Gastroesophageal sphincter (tissue), 4 donors: ENCODE measurements at places on chromosomes 6 and 20.

- no peak for ATAC-seq
Measured at GRCh38 chr6:134651519-134651918, 298.4 kb downstream of the ALDH8A1 start.

DNA sequence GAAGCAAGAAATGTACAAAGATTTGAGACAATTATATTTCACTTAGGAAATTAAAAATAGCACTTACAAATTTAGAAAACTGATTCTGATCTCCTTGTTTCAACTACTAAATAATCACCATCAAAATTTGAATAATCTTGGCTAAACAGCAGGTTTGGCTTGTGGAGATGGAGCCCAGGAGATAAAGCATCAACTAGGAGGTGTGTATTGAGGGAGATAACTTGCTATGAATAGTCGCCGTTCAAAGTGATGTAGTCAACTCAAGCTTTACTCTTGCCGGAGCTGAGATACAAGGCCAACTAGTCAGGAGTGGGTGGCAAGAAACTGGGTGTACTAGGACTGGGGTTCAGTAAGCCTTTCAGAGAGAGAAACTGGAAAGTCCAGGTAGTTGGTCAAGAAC is 117.7 kb downstream of the TRMT11 start:
- ATAC-seq, result no peak

DNA sequence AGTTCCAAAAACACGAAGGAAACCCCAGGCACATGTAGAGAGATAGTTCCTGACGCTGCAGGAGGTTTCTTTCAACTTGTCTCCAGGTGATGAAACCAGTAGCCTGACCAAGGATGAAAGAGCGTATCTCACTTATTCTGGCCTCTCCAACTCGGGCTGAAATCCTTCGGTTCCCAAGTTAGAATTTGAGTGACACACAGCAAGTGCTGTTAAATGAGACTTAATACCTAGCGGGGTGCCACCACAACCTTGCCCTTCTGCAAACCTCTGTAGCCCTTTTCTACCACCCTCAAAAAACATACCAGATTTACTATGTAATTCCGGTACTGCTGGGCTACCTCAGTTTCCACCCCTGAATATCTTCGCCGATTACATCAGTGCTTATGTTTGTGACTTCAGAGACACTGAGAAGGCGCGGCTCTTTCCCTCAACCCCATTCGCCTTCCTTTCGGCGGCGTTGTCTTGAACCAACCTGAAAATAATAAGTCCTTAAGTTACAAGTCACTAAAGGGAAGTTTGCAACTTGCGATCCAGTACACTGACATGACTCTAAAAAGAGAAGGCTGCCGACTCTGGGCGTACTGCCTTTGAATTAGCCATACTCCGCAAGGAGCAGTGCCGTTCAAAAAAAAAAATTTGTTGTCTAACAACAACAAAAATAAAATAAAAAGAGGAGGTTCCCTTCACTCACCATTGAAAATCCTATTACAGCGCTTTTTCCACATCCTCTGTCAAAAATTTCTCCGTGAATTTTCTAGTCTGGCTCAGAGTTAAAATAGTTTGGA is 194.9 kb upstream of the ZNF184 start:
- no peak for ATAC-seq

DNA sequence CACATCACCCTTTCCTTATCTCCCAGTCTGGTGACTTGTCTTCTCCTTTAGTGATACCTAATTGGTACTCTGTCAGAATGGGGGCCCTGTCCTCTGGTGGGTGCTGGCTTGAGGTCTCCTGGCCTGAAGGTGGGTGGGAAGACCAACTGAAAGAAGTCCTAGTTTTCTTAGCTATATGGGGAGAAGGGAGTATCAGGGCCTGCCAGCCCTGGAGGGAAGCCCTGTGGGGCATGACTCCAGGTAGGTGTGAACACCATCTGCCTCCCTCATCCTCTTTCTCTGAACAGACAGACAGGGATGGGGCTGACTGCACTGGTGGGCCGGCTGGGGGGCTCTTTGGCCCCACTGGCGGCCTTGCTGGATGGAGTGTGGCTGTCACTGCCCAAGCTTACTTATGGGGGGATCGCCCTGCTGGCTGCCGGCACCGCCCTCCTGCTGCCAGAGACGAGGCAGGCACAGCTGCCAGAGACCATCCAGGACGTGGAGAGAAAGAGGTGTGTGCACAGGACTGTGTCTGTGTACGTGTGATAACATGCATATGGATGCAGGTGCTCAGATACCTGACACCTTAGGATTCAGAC is 4.8 kb downstream of the CRIP3 start:
- ATAC-seq, result no peak

DNA sequence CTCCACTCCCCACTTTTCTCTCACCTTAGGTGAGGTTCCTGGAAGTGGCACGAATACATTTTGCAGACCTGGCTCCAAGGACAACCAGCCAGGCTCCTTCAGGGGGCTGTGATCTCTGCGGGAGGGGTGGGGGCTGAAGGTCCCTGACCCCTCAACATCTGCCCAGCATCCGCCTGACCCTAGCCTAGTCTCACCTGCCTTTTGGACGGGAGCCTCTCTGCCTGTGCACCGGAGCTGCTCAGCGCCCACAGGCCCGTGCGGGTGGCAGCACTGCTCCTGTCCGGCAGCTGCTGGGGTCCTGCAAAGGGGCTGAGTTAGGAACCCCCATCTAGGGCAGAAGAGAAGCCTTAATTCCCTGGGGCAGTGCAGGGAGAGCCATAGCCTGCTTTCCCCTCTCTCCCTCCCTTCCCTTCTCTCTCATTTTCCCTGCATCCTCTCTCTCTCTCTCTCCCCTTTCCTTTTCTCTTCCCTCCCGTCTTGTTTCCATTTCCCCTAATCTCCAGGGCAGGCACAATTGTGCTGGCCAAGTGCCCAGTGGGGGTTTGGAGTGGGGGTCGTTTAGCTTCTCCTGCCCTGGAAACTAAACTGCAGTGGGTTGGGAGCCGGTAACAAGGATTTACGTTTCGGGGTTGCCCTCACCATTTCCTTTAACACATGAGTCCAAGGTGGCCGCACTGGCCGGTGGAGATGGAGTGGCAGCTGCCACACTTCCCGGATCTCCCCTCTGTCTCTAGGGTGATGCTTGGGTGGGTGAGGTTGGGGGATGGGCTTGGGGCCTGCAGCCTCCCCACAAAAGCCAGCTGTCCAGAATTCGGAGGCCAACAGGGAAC is 54.1 kb downstream of the CTCFL start:
- ATAC-seq, result no peak

DNA sequence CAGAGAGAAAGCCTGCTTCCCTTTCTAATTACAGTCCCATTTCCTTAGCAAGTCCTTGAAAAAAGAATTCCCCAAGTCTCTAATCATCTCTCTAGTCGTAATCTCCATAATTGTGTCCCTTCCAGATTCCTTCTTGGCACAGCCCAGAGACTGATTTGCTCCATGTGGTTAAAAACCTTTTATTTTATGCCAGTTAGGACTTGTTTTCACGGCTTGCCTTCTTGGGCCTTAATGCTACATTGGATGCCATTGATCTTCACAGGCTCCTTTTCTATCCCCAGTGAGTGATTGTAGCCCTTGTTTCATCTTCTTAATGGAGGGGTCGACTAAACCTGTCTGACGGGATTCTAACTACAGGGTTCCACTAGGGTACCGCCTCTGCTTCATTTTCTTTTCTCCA is 650.6 kb upstream of the ARID1B start:
- ATAC-seq, result no peak

DNA sequence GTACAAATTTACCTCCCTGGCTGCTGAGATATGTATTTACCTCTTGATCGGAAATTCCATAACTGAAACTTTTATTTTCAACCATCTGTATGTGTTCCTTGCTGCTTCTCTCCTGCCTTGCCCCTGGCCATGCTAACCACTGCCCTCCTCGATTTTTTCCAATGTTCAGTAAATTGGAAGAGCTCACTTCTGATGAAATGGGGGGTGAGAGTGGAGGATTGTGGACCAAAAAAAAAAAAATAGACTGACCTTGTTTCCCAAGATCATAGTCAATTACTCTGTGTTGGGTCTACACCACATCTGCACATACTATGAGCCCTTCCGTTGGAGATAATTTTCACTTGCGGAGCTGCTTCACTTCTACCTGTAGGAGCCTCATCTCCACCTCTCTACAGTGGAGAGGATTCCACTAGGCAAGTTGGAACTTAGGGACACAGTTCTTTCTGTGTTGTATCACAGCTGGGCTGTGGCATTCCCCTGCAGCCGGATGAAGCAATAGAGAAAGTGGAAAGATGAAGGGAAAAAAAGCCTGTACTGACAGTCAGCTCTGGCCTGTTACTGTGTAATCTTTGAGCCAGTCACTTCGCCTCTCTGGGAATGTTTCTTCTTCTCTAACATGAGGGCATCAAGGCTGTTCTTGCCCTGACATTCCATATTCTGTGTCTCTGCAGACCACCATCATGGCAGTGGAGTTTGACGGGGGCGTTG is 1.6 kb downstream of the PSMB9 start:
- no peak for ATAC-seq

DNA sequence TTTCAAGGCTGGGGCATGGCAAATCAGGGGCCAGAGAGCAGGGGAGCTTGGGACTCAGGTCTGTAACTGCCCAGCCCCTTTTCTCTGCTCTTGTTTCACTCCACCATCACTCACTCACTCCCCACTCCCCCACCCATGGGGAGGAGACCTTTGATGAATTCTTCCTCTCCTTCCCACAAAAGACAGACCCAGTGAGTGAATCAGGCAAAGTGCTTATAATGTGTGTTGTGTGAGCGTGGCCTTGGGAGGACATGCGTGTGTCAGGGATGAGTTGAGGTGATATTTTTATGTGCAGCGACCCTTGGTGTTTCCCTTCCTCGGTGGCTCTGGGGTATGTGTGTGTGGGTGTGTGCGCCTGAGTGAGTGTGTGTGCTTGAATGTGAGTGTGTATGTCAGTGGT is 1.0 kb upstream of the CUL9 start:
- ATAC-seq, result no peak

- no peak for ATAC-seq
Measured at GRCh38 chr20:7772371-7772770, 167.9 kb downstream of the HAO1 start.

DNA sequence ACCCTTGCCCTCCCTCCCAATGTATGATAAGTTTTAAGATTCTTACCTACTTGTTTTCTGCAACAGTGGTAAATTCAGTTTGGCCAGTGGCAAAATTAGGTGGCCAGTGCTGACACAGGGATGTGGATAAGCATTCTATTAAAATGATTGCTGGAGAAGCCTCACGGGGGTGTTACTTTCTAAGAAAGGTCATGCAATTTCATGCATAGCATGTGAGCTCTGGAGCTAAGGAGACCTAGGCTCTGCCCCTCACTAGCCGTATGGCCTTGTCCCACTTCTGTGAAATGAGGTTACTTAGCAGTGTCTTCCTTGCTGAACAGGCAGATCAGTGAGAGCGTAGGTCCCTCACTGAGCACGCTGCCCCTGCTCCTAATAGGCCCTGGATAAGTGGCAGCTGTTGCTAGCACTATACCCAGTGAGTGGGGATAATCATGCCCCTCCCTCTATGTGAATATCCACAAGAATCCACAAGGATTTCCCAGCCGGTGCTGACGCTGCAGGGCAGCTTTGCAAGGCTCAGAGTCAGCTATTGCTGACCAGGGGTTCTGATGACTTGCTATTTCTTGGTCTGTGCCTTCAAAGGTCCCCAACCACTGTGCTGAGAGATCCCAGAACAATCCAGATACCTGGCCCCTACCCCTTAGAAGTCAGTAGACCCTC is 86.5 kb upstream of the MRPS10 start:
- ATAC-seq, result no peak

DNA sequence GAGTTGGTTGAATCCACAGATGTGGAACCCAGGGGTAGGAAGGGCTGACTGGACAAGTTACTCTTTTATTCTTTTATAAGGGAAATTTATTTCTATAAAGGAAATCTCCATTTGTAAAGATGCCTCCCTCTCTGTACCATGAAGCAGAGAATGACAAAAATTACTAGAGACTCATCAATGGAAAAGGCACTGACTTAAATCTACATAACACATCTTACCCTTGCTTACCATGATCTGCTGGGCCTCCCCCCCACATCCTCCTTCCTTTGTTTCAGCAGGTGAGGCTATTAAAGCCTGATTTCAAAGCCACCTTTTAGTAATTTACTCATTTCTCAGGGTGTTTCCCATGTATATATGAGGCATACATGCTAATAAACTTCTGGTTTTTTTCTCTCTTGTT is 130.2 kb upstream of the HDDC2 start:
- ATAC-seq, result no peak

GRCh38 chr6:39104528-39104927 is 10.5 kb downstream of the SAYSD1 start:
- ATAC-seq, result no peak
